ENCODE measurements at places on chromosomes 2 and 18.

DNA sequence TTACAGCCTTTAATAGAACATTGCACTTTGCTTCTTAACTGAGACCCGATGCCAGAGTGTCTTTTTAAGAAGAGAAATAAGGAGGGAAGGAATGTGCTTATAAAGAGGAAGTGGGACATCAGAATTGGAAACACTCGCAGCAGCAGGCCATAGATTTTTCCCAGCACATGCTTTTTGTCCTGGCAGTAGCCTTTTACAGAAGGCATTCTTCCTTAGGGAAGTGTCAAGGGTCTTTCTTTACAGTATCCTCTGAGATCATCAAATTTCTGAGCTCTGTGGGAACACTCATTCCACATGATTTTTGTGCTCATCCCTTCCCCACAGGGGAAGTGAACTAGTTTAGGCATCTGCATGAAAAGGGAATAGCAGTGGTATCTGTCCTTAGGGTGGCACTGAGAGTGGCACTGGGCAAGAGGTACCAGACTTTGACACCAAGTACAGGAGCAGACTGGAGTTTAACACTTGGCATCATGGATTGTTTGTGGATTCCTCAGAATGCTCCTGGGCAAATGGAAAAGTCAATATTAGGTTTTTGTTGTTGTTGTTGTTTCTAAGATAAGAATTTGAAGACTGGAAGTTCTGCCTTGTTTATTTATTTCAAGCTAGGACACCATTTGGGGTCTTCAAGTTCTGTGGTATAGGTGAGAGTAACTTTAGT, 4.1 kb downstream of the MYO1B start:
- no peak for DNase-seq

GRCh38 chr2:112703684-112704083, 17.1 kb upstream of the NT5DC4 start:
- DNase-seq: no peak

- DNase-seq: peak; percentile 90
These were observed at the start of gene LCLAT1 for GRCh38 chr2:30447149-30448045. LCLAT1 (plus strand) TSS chr2:30447246; CDS start chr2:30525591, 78,345 bp downstream.

DNA sequence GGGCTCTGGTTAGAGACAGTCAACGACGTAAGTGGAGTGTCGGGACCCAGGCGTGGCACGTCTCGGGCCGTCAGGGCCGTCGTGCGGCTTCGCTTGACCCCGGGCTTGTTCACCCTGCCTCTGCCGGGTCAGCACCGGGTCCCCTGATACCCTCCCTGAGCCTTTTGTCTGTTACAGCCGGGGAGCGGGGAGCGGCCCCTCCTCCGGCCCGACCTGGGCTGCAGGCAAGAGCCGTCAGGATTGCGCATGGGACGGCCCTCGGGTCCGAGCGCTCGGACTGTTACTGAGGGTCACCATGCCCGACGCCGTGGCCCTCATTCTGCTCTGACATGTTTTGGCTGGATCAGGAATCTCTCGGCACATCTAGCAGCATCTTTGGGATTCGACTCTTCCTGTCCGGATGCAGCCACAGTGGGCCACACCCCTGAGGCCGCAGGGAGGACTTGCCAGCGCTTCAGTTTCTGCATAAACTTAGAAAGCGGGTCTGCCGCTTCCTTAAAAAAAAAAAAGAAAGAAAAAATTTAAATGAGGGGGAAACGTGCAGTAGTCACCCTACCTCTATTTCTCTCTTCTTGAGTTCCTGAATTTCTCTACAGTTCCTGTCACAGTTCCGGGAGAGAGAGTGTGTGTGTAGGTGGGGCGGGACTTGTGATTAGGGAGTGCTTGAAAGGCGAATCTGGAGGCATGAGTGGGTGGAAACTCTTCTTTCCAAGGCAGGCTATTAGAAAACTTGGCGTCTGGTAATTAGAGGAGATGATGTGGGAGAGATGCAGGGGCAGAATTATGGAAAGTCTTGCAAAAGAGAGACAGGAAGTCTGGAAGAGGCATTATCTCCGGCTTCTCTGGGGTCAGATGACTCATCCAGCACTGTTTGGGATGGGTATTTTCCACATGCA, 909 bp downstream of the TMEM87B start:
- peak; percentile 54 for DNase-seq

GRCh38 chr18:79735071-79735980, 55.7 kb downstream of the CTDP1 start:
- DNase-seq: no peak

GRCh38 chr18:79950515-79951341, 725 bp downstream of the SLC66A2 start:
- peak; percentile 30 for DNase-seq

- no peak for DNase-seq
These were observed 520.7 kb upstream of the TCF4 start for GRCh38 chr18:56108478-56109367.

- DNase-seq: no peak
These were observed 32.5 kb downstream of the WDR33 start for GRCh38 chr2:127778447-127778846.

DNA sequence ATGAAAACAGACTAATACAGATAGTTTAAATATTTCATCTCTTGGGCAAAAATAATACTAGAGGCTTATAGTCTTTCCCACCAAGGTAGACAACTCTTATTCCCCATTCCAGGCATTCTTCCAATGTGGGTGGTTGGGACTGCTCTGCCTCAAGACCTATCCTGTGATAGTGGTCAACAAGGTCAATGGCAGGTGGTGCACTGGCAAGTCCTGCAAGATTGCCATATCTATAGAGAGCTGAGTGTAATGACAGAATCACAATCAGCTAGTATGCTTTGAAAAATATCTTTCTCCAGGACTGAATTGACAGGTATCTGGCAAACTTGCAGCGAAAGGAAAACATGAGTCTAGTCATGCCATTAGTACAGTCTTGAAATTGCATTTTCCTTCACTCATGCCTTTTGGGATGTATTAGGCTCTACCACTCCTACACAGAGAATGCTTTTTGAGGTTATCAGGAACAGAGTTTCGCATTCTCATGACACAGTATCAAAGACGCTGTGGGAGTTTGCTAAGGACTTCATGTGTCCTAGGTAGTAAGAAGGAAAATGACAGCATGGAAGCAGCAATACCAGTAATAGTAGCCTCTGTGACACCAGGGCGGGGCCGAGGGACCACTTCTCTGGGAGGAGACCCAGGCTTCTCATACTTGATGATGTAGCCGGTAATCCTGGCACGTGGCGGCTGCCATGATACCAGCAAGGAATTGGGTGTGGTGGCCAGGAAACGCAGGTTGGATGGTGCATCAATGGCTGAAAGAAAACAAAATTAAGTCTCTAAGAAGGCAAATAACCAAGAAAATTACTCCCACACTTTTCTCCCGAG, 61.0 kb downstream of the FN1 start:
- no peak for DNase-seq

GRCh38 chr2:109326306-109326705, 197.3 kb downstream of the SH3RF3 start:
- DNase-seq: no peak

- peak; percentile 83 for DNase-seq
These were observed 5.8 kb downstream of the HDLBP start for GRCh38 chr2:241309684-241310117.

DNA sequence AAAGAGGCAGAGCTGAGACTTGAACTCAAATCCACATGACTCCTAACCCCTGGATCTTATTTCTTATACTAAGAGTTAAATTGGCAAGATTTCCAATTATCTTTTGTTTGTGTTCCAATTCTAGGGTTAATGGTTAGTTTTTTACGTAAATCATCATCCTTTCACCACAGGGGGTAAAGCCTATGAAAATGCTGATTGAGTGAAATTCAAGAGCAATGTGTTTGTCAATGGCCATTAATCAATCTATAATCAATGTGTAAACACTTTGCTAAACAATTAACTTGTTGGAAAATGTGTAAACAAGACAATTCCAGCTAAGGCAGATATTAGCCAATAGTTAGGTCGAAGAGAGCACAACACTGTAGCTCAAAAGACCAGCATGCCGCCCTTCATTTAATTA, 376.5 kb upstream of the ACVR2A start:
- DNase-seq: no peak

GRCh38 chr2:228135300-228135699, 46.2 kb downstream of the SPHKAP start:
- no peak for DNase-seq

GRCh38 chr18:5294113-5294456, 1.4 kb downstream of the ZBTB14 start:
- DNase-seq: no peak

DNA sequence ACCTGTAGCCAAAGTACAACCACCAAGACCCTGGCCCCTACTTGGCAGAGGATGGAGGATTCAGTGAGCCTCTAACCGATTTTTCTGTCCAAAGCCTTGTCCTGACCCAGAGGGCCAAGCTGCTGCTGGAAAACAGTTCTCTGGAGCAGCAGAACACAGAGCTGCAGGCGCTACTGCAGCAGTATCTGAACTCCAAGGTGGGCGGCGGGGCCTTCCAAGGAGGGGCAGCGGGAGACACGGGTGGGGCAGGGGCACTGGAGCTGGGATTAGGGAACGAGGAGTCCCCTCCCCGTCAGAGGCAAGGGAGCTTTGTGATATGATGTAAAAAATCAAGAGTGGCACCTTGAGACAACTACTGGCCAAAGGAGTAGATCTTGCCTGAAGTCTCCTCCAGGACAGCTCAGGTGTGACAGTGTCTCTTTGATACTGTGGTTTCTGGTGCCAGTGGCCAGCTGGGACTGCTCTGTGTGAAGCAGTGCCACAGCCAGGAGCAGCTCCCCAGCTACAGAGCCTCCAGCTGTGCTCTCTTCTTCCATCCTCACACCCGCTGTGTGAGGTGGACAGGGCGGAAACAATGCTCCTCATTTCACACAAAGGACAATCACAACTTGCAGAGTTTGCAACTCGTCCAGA, 22.8 kb downstream of the OTOF start:
- no peak for DNase-seq

- no peak for DNase-seq
These were observed 65.3 kb upstream of the SMAD7 start for GRCh38 chr18:49015886-49016647.

GRCh38 chr2:2744107-2744506, 413.0 kb upstream of the MYT1L start:
- no peak for DNase-seq

- no peak for DNase-seq
These were observed 97.3 kb downstream of the CD8B2 start for GRCh38 chr2:106584304-106584954.

GRCh38 chr18:9455718-9456511, 19.4 kb upstream of the RALBP1 start:
- no peak for DNase-seq

DNA sequence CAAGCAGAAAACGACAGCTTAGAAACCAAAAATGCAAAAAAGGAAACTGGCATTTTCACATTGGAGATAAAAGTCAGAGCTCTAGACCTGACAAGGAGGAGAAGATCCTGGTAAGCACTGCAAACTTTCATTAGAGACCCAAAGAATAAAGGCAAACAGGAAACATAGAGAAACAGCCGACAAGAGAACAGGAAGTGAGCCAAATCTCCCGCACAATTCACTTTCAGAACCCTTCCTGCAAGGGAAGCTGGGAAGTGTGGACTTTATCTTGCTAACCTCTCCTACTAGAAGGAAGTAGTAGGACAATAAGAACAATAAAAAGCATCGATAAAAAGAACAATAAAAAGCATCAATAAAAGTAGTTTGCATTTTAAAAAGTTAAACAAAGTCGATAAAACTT, 417.8 kb upstream of the SPHKAP start:
- no peak for DNase-seq

DNA sequence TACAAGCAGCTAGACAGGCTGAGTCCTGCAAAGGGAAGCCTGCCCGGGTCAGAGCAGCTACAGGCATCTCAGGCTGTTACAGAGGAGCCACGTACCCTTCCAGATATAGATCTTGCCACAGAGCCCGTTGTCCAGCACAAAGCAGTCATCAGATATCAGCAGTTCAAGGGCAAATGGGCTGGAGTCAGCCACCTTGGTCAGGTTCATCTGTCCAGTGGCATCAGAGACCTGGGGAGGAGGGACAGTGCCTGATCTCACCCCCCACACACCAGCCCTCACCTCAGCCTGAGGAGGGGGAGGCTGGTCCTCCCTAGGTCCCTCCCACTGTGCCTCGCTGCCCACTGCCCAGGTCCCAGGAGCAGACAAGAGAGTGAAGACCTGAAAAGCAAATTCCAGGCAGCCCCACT, 12.2 kb downstream of the CAPG start:
- DNase-seq: no peak

DNA sequence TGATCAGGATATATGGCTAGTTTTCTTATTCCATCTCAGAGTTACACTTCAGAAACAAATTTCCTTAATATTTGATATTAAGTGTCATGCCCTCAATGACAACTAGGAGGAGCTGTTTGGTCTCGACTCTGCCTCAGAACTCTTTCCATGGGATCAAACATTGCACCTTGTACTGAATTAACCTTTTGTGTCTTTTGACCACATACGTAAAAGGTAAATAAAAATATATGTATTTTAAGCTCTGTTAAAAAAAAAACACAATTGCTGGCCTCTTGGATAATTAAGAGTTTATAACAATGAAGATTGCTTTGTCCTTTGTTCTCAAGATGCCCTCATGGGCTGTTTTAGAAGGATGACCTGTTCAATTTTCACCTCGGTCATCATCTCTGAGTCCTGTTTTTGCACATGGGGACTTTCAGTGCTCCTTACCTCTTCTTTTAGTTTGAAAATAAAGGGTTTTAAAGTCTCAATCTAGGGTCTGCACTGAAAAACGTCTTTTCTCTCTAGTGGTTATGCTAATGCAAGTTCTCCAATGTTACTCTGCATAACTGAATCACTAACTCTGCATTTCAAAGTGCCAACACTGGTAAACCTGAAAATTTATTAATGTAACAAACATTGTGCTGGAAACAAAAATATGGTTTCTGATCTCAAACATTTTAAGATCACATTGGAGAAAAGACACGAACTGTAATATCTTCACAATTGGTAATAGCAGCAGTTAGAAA, 18.8 kb upstream of the FN1 start:
- no peak for DNase-seq

GRCh38 chr2:193695367-193695766, 1500.6 kb upstream of the TMEFF2 start:
- DNase-seq: no peak

GRCh38 chr2:8478471-8478793, 203.4 kb upstream of the ID2 start:
- DNase-seq: no peak

GRCh38 chr2:157262248-157262647, 4.7 kb downstream of the GALNT5 start:
- no peak for DNase-seq

DNA sequence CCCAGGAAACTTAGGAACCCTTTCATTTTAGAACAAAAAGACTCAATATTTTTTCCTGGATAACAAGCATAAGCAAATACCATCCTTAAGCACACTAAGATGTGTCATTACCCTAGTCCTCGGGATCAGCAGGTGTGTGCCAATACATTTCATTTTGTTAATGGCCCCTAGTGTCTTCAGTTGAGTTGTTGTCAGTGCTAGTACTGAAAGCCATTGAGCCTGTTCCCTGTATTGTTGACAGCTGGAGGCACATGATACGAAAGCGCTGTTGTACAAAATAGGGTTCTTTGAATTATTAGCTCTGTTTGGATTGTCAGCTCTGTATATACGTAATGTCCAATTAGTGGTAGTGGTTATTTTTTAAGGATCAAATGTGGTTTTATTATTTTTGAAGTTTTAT, 29.5 kb downstream of the VAPA start:
- DNase-seq: no peak

- DNase-seq: no peak
These were observed 148.8 kb downstream of the EPHA4 start for GRCh38 chr2:221423210-221423804.

All from activated CD4-positive, alpha-beta memory T cell treated with anti-CD3 and anti-CD28 coated beads for 36 hours (primary cell).